ENCODE measurements at places on chromosomes 11 and 22.
A peak's percentile ranks its signal among the peaks of the same experiment; 100 is the strongest.

GRCh38 chr11:61153593-61154095 is 7.6 kb downstream of the VPS37C start:
- DNase-seq = no peak

DNA sequence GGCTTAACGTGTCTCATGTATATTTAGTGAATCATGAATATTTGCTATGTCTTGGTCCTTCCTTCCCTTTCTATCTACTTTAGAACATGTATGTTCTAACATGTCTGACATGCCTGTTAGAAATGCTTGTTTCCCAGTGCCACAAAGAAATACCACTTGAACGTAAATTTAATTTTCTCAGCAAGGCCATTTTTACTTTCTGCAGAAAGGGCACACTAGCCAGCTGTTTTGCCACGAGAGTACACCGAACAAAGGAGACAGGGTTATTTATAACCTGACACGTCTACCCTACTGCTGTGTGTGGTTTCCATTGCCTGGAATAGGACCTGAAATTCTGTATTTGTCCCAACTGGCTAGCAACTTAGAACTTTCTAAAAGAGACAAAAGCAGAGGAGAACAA is 7.4 kb upstream of the ZBTB44 start:
- DNase-seq = no peak

DNA sequence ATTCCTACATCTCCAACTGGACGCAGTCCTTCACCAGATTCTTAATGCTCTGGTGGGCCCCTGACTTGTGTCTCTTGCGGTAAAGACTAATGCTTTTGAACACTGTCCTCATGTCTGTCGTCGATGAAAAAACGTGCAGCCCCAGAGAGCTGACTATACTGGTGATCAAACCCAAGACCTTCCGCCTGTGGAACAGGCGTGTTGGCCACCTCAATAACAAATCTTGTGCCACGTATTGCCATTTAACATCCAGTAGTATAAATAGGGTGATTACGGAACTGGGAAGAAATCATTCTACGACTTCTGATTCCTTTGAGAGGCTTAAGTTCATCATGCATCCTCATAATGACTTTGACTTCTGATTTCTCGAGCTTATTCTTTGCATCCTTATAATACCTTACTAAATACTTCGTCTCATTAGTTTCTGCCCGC is 45.6 kb downstream of the OR4D9 start:
- peak; percentile 58 for DNase-seq

- no peak for DNase-seq
These were observed 892.4 kb downstream of the KCNA4 start for GRCh38 chr11:29124470-29124869.

DNA sequence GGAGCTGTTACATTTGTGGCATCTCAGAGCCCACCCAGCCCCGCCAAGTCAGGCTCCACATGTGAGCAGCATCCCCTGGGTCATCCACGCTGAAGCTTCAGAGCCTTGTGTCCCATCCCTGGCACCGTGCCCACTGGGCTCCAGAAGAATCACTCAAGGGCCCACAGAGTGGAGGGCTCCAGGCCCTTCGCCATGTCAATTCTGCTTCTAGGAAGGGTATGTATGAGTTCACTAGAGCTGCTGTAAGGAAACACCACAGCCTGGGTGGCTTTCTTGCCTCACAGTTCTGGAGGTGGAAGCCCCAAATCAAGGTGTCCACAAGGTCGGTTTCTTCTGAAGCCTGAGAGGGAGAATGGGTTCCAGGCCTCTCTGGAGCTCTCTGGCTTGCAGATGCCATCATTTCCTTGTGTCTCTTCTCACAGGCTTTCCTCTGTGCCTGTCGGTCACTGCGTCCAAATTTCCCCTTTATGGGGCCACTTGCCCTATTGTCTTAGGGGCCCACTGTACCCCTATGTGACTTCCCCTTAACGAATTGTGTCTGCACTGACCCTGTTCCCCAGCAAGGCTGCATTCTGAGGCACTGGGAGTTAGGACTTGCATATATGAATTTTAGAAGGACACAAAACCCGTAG is 1476.0 kb downstream of the TBC1D22A start:
- no peak for DNase-seq

GRCh38 chr11:115092516-115092915 is 411.7 kb downstream of the CADM1 start:
- no peak for DNase-seq

- DNase-seq = peak; percentile 14
These were observed 29.7 kb upstream of the DDX6 start for GRCh38 chr11:118820412-118821357.

Measured in ELF-1 (cell line).